ENCODE measurements at places on chromosomes 7 and 10. TPM values are rescaled to one million over a fixed set of nuclear protein-coding genes. Genes with fewer than 3 reads are reported as not detected.

PALD1 gene
- 33.8 TPM for total RNA-seq

DNA sequence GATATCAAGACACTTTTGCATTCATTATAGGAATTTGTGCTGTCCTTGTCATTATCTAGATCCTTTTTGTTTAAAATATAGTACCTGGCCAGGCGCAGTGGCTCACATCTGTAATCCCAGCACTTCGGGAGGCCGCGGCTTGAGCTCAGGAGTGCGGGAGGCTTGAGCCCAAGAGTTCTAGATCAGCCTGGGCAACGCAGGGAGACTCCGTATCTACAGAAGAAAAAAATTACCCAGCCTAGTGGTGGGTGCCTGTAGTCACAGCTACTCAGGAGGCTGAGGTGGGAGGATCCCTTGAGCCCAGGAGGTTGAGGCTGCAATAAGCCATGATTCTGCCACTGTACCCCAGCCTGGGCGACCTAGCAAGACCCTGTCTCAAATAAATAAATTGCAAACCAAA, 621 bp upstream of the MORN4 start:
- DNase-seq: no peak

- peak; percentile 25 for DNase-seq
Measured at GRCh38 chr7:149846021-149846420, 7.8 kb downstream of the ZNF862 start.

DNA sequence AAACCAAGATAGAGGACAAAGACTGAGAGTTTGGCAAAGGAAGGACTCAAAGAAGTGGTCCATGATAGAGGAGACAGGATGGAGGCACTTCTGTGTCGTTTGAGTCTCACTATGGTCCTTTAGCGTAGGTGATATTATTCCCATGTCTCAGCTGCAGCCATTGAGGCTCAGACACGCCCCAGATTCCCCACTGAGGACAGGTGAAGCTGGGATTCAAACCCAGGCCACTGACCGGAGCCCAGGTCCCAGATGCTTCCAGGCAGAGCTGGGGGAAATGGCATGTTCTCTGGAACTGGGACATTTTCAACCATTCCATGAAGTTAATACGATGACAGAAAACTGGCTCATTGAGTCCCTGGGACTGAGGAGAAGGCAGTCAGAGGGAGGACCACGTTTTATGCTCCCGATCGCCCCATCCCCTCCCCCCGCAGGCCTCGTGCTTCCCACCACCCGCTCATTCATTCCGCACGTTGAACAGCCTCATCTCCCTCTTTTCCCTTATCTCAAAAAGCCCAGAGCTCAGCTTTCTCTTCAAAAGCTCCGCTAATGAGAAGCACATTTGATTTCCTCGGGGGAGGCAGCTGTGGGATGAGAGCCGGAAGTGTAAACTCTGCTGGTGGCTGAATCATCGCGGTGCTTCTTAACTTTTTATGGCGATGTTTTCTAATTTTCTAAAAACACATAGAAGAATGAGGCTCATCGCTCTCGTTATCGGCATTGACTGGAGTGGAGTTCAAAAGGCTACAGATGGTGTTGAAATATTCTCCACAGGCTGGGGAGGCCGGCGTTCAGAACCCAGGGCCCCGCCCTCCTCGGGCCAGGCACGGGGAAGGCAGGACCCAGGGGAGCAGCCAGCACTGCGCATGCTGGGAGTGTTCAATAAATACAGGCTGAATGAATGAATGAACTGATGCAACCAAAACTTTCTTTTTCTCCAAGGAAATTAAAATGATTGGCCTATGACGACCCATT, 64.0 kb downstream of the OAT start:
- DNase-seq: no peak

- DNase-seq: no peak
Measured at GRCh38 chr7:157645539-157645938, 308.7 kb downstream of the DNAJB6 start.

DNA sequence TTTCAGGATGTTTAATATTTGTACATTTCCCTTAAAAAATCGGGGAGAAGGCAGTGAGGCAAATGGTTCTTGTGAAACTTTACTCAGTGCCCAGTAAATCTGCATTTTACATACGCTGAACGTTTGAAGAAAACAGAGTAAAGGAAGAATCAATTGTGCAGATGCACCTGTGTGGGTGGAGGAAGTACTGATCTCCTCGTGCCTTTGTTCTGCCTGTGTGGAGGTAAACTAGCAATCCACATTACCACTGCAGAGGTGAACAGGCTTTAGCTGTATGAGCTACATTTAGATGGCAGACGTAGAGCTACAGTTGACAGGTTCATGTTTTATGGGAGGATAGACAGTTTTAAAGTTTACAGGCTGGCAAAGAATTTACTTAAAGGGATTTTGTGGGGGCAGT, 62.7 kb upstream of the VIPR2 start:
- no peak for DNase-seq
